ENCODE measurements at places on chromosomes 12 and 14.

GRCh38 chr14:92532490-92533163 lies 19.0 kb downstream of the RIN3 start:
- no peak for DNase-seq

GRCh38 chr12:70607107-70607506 lies 30.1 kb downstream of the PTPRB start:
- DNase-seq = no peak

DNA sequence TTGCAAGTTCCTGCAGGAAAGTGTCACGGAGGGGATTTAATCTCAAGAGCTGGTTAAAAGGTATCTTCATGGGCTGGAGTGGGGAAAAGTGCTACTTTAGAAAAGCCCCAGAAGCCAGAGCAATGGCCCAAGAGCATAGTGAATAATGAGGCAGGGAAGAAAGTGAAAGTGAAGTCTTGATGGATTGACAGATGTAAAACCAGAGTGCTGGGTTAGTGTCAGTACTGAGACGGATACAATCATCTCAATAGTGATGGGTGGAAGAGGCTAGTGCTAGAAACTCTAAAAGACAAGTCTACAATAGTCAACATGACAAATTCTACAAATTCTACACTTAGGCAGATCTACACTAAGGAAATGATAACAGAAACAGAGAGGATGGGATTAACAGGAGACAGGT lies 68.1 kb downstream of the CIT start:
- DNase-seq = no peak

- DNase-seq = no peak
Observed at GRCh38 chr12:39816671-39817185, 197.1 kb upstream of the ABCD2 start.

DNA sequence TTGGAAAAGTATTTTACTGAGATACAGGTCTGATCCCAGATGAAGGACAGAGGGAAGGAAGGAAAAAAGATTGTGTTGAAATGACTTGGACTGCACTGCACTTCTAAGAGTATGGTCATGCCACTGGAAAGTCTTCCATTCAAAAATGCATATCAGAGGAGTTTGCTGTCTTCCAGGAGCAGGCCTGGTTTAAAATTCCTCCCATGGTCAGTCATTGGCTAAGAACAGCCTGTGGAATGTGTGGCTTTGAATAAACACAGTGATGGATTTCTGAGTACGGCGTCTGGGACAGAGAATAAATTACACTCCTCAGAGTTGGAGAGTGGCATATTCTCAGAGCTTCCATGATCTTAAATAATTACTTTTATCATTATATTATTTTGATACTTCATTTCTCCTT lies 245.8 kb upstream of the PDZRN4 start:
- no peak for DNase-seq

DNA sequence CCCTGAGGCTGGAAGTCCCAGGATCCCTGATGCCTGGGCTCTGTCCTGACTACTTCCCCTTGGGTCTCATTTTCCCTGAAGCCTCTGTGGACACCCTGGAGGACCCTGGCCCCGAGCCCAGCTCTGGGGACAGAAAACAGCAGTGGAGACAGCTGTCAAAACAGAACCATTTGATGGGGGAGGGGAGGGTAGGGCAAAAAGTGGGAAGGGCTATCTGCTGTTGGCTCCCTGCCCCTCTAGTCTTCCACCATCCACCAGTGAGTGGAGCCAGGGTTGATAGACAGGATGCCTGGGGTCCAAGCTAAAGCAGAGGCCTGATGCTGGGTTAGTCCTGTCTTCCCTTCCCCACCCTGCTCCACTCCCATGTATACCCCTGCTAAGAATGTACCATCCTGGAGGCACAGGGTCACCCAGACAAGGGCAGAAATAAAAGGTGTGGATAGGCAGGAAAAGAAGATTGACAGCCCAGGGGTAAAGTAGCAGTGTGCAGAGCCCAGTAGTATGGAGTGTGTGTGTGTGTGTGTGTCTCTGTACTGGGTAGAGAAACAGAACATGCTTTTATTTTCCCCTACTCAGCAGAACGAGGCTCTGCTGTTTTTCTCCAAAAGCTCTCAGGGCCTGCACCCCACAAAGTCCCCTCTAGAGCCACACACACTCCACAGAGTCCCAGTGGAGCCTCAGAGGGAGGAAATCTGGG lies 9.8 kb downstream of the ZNF385A start:
- no peak for DNase-seq

DNA sequence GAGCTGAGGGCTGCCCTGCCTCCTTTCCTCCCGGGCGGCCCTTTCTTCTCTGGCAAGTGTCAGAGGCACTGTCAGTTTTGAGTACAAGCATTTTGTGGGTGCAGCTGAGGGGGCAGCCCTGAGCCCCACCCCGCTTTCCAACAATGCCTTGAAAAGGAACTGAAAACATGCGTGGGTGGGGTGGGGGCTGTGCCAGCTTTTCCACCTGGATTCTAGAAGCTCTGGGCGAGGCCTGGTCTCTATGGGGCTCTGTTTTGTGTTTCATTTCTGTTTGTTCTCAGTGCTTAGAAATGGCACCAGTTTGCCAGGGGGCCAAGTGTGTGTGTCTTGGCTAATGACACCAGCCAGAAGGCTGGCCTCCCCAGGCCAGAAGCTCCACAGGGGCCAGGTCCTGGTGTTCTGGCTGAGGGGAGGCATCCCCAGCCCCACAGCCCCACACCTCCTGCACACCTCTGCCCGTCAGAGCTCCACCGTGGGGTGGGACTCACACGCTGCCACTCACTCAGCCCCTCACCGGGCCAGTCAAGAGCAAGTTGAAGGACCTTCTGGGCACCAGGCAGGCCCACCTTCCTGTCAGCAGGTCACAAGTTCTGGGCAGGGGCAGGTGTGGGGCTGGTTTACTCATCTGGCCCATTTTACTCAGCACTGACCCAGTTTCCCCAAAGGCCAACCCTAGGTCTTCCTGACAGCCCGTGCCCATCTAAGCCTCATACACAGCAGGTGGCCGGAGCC lies 155.1 kb downstream of the CALM1 start:
- DNase-seq = no peak

DNA sequence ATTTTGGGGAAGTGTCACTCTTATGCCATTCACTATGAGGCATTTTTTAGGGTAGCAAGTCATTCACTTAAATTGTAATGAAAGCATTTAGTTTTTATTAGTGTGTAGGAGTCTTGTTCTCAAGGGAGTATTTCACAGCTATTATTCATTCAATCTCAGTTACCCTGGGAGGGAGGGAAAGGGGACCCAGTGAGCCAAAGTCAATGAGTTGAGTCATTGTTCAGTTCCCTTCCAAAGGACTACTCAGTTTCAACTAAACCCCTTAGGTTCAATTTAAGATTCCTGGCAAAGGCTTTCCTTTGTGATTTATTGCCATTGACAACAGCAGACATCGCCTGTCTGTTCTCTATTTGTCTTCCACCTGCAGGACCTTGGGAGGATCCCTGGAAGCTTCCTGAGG lies 29.3 kb upstream of the RASSF8 start:
- DNase-seq = no peak

DNA sequence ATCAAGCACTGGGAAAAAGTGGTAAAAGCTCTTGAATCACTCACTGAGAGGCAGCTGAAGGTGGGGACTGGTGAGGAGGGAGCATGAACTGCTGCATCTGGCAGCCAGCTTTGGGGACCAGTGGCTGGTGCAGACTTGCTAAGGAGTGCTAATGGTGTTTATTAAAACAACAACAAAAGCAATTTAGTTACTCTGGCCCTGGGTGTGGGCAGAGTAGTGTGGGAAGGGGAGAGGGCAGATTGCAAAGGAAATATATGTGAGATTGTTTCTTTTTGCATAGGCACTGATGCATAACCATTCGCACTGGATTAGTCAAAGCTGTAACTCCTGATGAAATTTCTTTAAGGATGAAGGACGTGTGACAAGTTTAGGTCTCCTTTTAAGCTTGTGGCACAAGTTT lies 8.1 kb downstream of the TXNRD1 start:
- no peak for DNase-seq

GRCh38 chr12:80625901-80626300 lies 81.5 kb upstream of the MYF6 start:
- no peak for DNase-seq

- no peak for DNase-seq
Observed at GRCh38 chr12:46124848-46125619, 134.7 kb upstream of the SCAF11 start.

- DNase-seq = peak; percentile 15
Observed at GRCh38 chr14:77067632-77068516, 30.2 kb upstream of the CIPC start.

- DNase-seq = no peak
Observed at GRCh38 chr12:131895640-131896079, 1.2 kb downstream of the ULK1 start.

- no peak for DNase-seq
Observed at GRCh38 chr14:79586989-79587598, 624.2 kb downstream of the DIO2 start.

- no peak for DNase-seq
Observed at GRCh38 chr12:111201036-111201435, 167.9 kb downstream of the PHETA1 start.

DNA sequence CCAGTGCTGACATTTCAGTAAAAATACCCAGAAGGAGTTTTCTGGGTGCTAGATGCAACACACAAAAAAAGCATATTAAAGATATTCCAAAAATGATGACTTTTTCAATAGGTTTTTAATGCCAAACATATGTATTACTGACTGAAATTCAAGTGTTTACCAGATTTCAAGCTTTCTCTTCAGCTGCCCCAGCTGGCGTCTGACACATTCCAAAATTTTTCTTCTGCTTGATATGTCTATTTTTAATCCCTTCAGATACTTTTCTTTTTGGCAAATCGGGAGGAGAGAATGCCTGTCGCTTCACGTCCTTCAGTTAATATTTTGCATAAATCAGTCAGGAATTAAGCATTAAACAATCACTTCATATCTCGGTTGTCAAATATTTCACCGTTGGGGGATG lies 7.1 kb upstream of the CCDC60 start:
- no peak for DNase-seq

DNA sequence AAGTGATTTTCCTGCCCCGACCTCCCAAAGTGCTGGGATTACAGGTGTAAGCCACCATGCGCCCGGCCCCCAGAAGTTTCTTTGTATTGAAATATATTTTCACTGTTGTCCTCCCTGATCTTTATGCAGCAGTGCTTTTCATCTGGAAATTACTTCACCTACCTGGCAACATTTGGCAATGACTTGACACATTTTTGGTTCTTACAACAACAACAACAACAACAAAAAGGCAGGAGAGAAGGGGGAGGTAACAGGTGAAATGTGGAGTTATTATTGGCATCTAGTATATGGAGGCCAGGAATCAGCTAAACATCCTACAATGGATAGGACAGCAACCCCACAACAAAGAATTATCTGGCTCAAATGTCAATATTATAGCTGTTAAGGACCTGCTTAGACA lies 13.9 kb downstream of the FANCM start:
- no peak for DNase-seq

- DNase-seq = no peak
Observed at GRCh38 chr12:90075685-90076084, 367.0 kb upstream of the ATP2B1 start.

DNA sequence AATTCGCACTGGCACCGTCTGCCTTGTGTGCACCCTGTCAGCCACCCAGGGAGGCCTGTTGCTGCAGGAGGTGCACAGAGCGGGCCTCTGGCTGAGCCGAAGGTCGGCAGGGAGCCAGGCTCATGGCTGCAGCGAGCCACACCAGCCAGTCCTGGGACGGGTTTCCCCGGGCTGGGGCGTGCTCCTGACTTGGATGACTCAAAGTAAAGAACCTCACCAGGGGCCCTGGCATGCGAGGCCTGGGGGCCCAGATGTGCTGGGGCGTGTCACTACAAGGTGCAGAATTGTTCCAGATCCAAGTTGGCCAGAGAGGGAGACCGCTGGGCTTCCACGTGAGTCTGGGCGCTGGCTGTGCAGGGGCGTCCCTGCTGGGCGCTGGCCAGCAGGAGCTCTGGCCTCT lies 34.5 kb downstream of the FBRSL1 start:
- no peak for DNase-seq

DNA sequence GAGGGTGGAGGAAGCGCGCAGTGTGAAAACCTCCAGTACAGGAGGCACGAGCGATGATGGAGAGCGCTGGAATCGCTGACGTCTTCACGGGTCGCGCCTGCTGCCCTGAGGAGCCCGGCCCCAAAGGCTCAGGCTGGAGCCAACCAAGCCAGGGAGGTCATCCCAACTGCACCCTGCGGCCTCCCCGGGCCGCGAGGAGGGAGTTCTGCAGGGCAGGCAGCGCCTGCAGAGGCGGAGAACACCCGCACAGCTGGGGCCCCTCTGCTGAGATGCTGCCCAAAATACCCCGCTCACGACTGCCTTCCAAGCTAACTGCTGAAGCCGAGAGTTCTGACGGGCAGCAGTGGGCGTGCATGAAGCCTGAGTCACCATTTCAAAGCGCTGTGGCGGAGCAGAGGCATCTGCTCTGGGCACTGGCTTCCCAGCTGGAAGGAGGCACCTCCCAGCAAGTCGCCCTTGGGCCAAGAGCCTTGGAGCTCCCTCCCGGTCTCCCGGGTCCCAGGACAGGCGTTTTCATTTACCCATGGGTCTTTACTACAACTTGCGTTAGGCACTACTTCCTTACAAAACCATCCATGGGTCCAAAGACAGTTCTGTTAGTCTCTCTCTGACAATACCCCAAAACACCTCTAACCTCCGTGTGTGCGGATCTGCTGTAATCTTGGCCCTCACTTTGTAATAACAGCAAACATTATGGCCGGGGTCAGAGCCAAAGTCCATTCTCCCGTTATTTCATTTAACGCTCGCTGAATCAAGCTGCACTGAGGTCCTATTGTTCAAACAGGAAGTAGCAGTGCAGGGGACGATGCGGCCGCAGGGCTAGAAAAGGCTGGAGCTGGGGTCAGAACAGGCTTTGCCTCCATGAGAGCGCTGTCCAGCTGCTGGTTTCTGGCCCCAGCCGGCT lies 60.1 kb upstream of the RIMBP2 start:
- peak; percentile 43 for DNase-seq

- DNase-seq = no peak
Observed at GRCh38 chr12:64810831-64811230, 13.6 kb upstream of the TBC1D30 start.

- no peak for DNase-seq
Observed at GRCh38 chr12:52313926-52314325, 7.3 kb downstream of the KRT83 start.

DNA sequence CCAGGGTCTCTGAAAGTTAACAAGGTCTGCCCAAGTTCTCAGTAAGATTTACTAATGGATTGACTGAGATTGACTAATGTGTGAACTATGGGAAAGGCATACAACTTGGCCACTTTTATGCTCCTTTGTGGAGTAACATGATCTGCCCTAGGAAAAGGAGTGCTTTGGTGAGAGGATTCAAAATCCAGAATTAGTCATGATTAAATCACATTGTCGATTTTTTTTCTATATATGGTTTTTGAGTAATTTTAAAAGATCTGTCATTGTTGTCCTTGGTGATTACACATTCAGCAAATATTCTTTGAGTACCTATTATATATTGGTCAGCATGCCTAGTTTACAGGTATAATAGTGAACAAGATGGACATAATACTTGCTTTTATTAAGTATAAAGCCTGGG lies 147.7 kb upstream of the SYT10 start:
- no peak for DNase-seq

DNA sequence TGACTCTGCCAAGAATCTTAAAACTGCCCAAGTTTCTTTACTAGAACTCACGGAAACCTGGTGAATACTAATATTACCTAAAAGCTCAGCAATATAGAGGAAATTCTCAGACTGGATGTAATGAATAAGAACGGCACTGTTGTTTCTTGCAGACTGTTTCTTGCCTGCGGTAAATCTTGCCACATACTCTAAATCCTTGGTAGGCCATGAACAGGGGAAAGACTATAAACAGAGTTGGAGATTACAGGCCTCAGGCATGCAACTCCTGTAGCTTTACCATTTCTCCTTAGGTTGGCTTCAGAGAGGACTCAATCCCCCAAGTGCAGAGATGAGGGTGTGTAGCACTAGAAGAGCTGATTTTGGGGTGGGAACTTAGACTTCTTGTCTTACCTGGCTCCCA lies 1.1 kb downstream of the ALDH6A1 start:
- DNase-seq = no peak

All from stimulated activated CD8-positive, alpha-beta memory T cell treated with anti-CD3 and anti-CD28 coated beads, Interleukin-15, amount 100 ng/mL, for 4 hours (primary cell).